ENCODE measurements at places on chromosomes 5 and 9. TPM values are rescaled to one million over a fixed set of nuclear protein-coding genes. Genes with fewer than 3 reads are reported as not detected.

The FLT4 gene
- 22.5 TPM for total RNA-seq

GRCh38 chr5:82106207-82106606, 134.4 kb downstream of the ATG10 start:
- no peak overlapping the region for H3K4me3 ChIP-seq
- H3K36me3 ChIP-seq: no peaks in the 10 kb centered on the region
- peak; percentile 19 for DNase-seq
- H3K27me3 ChIP-seq: no peaks in the 10 kb centered on the region

DNA sequence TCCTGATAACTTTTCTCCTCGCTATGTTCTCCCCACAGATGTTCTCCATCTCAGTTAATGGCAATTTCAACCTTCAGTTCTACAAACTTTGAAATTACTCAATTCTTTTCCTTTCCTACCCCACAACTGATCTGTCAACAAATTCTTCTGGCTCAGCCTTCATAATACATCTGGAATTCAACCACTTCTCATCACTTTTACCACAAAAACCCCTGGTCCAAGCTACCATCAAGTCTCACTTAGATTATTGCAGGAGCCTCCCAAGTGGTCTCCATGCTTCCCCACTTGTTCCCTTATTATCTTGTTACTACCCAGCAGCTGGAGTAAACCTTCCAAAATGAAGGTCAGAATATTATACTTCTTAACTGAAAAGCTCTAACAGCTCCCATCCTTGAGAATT, 110.1 kb downstream of the FBN2 start:
- no peaks in the 10 kb centered on the region for H3K4me1 ChIP-seq
- DNase-seq: no peak
- H3K4me3 ChIP-seq: no peak overlapping the region
- H3K36me3 ChIP-seq: no peaks in the 10 kb centered on the region

- H3K27ac ChIP-seq: peak overlapping the region; percentile 95
Measured at GRCh38 chr9:94913550-94913949, 187.1 kb downstream of the AOPEP start.

DNA sequence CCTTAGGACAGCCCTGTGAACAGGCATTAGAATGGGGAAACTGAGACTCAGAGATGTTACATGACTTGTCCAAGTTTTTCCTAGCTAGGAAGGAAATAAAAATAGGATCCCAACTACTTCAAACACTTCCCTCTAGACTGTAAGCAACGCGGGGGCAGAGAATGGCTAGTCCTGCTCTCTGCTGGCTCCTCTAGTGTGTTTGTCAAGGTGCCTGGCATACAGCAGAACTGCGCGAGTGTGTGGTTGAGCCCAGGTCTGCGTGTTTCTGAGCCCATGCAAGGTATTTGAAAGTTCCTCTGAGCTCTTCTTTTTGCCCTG, 152.5 kb downstream of the MACROH2A1 start:
- H3K4me3 ChIP-seq: no peak overlapping the region
- no peaks in the 10 kb centered on the region for H3K27me3 ChIP-seq
- H3K27ac ChIP-seq: peak overlapping the region; percentile 65
- peaks cover 15% of the 10 kb centered on the region for H3K4me1 ChIP-seq
- no peak for DNase-seq

- no peak overlapping the region for H3K4me3 ChIP-seq
- H3K27ac ChIP-seq: no peak overlapping the region
- no peaks in the 10 kb centered on the region for H3K36me3 ChIP-seq
Measured at GRCh38 chr9:137985637-137986071, 108.1 kb downstream of the CACNA1B start.

GRCh38 chr9:81183761-81184160, 505.6 kb downstream of the TLE1 start:
- no peaks in the 10 kb centered on the region for H3K27me3 ChIP-seq
- no peak overlapping the region for H3K4me3 ChIP-seq
- no peaks in the 10 kb centered on the region for H3K4me1 ChIP-seq
- H3K36me3 ChIP-seq: no peaks in the 10 kb centered on the region
- DNase-seq: no peak
- no peak overlapping the region for H3K27ac ChIP-seq

- H3K27ac ChIP-seq: no peak overlapping the region
- DNase-seq: no peak
- H3K4me1 ChIP-seq: no peaks in the 10 kb centered on the region
- H3K4me3 ChIP-seq: no peak overlapping the region
- H3K36me3 ChIP-seq: no peaks in the 10 kb centered on the region
Measured at GRCh38 chr5:55402199-55402598, 94.4 kb downstream of the MTREX start.

DNA sequence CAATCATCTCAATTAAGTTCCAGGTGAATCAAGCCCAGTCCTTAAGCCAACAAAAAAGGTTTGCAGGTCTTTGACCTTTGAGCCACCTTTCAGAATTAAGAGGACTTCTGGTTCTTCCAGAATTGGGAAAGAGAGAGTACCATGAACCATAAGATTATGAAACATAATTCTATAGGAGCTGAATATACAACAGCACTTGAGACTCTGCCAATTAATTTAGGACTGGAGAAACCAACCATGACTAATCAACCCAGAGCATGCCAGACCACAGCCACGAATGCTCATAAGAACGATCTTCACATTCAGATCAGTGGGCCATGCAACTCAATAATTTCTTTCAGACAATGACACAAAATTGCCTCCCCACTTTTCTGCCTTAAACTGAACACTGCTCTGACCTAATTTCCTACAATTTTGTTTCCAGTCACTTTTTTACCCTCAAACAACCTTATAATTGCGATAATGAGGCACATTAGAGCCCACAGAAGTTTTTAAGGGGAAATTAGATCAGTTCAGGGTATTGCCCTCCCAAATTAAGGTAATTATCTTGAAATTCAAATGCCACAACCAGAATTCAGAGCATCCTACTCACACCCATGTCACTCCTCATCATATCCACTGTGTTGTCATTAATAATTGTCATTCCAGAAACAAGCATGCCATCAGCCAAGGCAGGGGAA, 213.4 kb downstream of the ATPSCKMT start:
- no peaks in the 10 kb centered on the region for H3K4me1 ChIP-seq
- no peak for DNase-seq
- H3K27ac ChIP-seq: no peak overlapping the region
- no peaks in the 10 kb centered on the region for H3K36me3 ChIP-seq
- H3K4me3 ChIP-seq: no peak overlapping the region

DNA sequence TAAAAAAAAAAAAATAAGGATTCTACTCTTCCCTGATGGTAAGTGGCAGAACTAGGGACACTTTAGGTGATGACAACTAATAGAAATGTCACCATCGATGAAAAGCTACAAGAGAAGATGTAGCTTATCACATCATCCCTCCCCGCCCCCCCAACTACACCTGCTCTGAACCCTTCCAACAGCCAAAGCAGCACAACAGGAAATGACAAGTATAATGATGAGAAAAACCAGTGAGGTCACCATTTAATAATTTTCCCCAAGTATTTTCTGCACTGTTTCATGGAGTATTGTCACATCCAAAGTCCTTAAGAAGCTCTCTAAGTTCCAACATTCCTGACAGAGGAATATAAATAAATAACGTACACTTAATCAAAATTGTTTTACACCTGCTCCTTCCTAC, 221.4 kb downstream of the EFNA5 start:
- no peaks in the 10 kb centered on the region for H3K4me1 ChIP-seq
- no peak for DNase-seq
- H3K27me3 ChIP-seq: no peaks in the 10 kb centered on the region
- H3K27ac ChIP-seq: no peak overlapping the region

- H3K4me3 ChIP-seq: no peak overlapping the region
- H3K36me3 ChIP-seq: no peaks in the 10 kb centered on the region
- H3K27ac ChIP-seq: no peak overlapping the region
- DNase-seq: no peak
- H3K27me3 ChIP-seq: no peaks in the 10 kb centered on the region
Measured at GRCh38 chr5:123530728-123531127, 18.8 kb downstream of the CSNK1G3 start.

The PCDHGA3 gene
- total RNA-seq: 8.2 TPM

- no peaks in the 10 kb centered on the region for H3K36me3 ChIP-seq
- no peak for DNase-seq
- H3K4me3 ChIP-seq: no peak overlapping the region
- no peaks in the 10 kb centered on the region for H3K4me1 ChIP-seq
Measured at GRCh38 chr5:174340226-174340625, 294.7 kb downstream of the NSG2 start.

DNA sequence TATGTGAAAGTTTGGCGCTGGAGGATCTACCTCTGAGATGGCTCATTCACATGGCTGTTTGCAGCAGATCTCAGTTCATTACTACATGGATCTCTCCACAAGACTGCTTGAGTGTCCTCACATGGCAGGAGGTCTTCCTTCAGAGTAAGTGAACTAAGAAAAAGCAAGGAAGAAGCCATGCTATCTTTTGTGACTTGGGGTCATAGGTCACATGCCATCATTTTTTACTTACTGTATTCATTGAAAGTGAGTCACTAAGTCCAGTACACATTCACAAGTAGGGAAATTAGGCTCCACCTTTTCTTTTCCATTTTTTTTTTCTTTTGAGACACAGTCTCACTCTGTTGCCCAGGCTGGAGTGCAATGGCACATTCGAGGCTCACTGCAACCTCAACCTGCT, 8.7 kb upstream of the CDKN2AIPNL start:
- DNase-seq: no peak
- H3K27me3 ChIP-seq: no peaks in the 10 kb centered on the region
- no peak overlapping the region for H3K27ac ChIP-seq
- H3K4me3 ChIP-seq: no peak overlapping the region
- H3K4me1 ChIP-seq: no peaks in the 10 kb centered on the region
- no peaks in the 10 kb centered on the region for H3K36me3 ChIP-seq

- H3K27me3 ChIP-seq: no peaks in the 10 kb centered on the region
- no peak overlapping the region for H3K27ac ChIP-seq
- DNase-seq: no peak
- H3K4me1 ChIP-seq: no peaks in the 10 kb centered on the region
Measured at GRCh38 chr9:5191985-5192384, 6.5 kb upstream of the INSL6 start.

- H3K4me3 ChIP-seq: peak overlapping the region; percentile 42
- H3K4me1 ChIP-seq: peaks cover 5% of the 10 kb centered on the region
- H3K27me3 ChIP-seq: no peaks in the 10 kb centered on the region
- H3K27ac ChIP-seq: peak overlapping the region; percentile 57
- DNase-seq: no peak
Measured at GRCh38 chr9:133477992-133478850, 678 bp downstream of the SLC2A6 start.

DNA sequence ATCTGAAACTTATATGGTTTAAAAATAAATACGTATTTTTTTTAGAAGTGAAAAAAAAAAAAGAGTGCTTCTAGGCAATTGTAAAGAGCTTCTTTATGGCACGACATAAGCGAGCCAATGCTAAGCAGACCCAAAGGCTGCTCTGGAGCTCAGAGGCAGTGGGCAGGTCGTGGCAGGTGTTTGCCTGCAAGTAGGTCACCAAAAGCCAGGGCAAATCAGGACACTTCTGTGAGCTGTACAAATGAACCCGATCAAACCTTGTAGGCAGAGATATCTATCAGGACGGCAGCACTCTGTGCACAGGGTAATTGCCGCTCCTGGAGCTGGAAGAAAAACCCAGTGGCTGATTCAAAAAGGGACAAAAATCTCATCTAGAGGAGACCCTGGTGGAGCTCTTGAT, 75.9 kb downstream of the IRX2 start:
- DNase-seq: no peak
- H3K27me3 ChIP-seq: no peaks in the 10 kb centered on the region
- H3K36me3 ChIP-seq: no peaks in the 10 kb centered on the region

DNA sequence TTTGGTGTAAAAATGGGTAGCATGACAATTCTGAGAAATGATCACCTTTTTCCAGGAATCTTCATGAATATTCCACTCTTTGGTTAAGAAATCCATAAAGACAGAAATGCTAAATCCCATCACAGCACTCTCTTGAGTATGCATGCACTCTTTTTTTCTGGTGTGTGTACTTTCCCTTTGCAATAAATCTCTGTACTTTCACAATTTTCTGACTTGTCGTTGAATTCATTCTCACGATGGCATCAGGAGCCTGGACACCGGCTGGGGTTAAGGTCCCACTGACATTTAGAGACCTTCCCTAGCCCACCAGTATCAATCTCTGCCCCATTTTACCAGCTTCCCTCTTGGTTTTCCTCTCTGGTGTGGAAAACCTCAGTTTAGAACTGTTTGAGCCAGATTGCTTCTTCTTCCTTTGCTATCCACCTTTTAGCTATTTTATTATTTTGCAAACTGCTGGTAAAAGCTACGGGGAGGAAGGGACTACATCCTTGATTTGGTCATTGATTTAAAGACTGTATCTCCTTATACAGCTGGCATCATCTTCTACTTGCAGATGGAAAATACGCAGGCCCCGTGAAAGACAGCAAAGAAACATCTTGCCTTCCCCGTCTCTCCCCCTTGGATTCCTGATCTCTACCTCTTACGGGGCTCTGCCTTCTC, 59.9 kb upstream of the ZFR start:
- H3K27me3 ChIP-seq: no peaks in the 10 kb centered on the region
- H3K27ac ChIP-seq: peak overlapping the region; percentile 65
- no peaks in the 10 kb centered on the region for H3K36me3 ChIP-seq
- H3K4me1 ChIP-seq: peaks cover 25% of the 10 kb centered on the region

GRCh38 chr5:102802708-102803458, 47.8 kb downstream of the PAM start:
- H3K27me3 ChIP-seq: no peaks in the 10 kb centered on the region
- no peaks in the 10 kb centered on the region for H3K36me3 ChIP-seq
- no peak for DNase-seq
- no peak overlapping the region for H3K4me3 ChIP-seq
- no peaks in the 10 kb centered on the region for H3K4me1 ChIP-seq

The IL31RA gene
- total RNA-seq: not detected

DNA sequence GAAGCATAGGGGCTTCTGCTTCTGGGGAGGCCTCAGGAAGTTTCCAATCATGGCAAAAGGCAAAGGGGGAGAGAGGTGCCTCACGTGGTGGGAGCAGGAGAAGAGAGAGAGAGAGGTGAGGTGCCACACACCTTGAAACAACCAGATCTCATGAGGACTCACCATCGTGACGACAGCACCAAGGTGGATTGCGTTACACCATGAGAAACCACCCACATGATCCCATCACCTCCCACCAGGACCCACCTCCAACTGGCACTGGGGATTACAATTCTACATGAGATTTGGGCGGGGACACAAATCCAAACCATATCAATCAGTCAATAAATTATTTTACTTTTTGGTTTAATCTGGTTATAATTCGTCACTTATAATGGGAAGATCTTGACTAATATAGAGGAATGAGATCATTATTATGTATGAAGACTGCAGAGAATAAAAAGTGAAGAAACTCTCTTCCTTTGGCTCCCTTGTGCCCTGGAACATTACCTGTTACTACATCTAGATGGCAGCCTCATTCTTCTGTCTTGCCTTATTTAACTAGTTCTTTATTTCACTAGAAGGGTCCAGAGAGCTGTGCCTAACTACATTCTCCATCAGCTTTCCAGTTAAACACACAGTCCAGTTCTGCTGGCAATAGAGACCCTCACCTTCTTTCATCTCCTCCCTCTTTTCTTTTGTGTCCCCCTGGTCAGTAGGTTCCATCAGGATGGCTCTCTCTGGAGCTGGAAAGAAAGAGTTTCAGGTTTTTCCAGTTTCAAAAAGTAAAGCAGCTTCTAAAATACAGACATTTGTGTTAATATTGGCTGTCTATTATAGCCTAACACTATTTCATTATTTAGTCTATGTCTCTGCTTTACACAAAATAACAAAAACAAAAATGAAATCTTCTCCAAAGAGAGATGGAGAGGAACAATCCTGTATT, 21.7 kb upstream of the SPINK7 start:
- no peaks in the 10 kb centered on the region for H3K27me3 ChIP-seq
- H3K27ac ChIP-seq: no peak overlapping the region
- DNase-seq: no peak
- no peaks in the 10 kb centered on the region for H3K4me1 ChIP-seq
- H3K36me3 ChIP-seq: no peaks in the 10 kb centered on the region

GRCh38 chr5:36642089-36642488, 35.7 kb downstream of the SLC1A3 start:
- H3K4me3 ChIP-seq: no peak overlapping the region
- no peak overlapping the region for H3K27ac ChIP-seq

All from uterus (tissue), 4 donors.